SJCRH30 (cell line): ENCODE measurements at places on chromosomes 7 and 10. TPM values are rescaled to one million over a fixed set of nuclear protein-coding genes. Genes with fewer than 3 reads are reported as not detected.

RAB11FIP2 gene
- 19.6 and 26.6 TPM in 2 replicates for total RNA-seq

GRCh38 chr7:101746314-101746713 is 71.1 kb upstream of the CUX1 start:
- peaks cover 7% of the 10 kb centered on the region; the same call in 1 of the 2 replicates for H3K27me3 ChIP-seq
- H3K27ac ChIP-seq, result no peak overlapping the region
- no peak for DNase-seq

- no peaks in the 10 kb centered on the region for H3K36me3 ChIP-seq
- H3K27me3 ChIP-seq, result peaks cover 8% of the 10 kb centered on the region; the same call in 1 of the 2 replicates
- no peak overlapping the region for H3K27ac ChIP-seq
- no peaks in the 10 kb centered on the region for H3K4me1 ChIP-seq
- no peak for DNase-seq
These were observed 41.1 kb downstream of the INSIG1 start for GRCh38 chr7:155338632-155339320.

ZPBP gene
- not detected in 2 replicates for total RNA-seq

INSYN2A gene
- 0.12 TPM in 1 of 2 replicates, not detected in the other for total RNA-seq

DNA sequence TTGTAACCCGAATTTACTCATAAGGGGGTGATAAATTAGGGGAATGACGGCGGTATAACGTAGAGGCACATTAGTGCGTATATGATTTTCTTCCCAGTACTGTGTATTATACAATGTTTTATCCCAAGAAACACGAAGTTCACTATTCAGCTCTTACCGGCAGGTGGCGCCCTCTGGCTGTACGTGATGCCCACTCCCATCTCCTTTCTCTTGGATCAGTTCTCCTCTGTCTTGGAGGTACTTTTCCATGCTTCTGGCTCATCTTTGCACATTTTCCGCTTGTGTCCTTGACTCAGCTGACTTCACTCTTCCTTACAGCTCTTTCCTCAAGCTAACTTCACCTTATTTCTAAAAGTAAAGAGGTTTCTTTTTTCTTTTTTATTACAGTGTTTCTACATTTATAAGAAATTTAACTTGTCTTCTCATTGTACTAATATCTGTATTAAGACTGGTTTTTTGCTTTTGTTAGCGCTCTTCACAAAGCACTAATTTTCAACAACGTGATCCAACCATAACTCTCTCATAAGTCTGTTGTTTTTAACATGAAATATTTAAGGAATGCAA is 21.3 kb downstream of the TMEM176B start:
- no peak overlapping the region for H3K4me3 ChIP-seq
- H3K4me1 ChIP-seq, result no peaks in the 10 kb centered on the region
- no peaks in the 10 kb centered on the region for H3K36me3 ChIP-seq

DNA sequence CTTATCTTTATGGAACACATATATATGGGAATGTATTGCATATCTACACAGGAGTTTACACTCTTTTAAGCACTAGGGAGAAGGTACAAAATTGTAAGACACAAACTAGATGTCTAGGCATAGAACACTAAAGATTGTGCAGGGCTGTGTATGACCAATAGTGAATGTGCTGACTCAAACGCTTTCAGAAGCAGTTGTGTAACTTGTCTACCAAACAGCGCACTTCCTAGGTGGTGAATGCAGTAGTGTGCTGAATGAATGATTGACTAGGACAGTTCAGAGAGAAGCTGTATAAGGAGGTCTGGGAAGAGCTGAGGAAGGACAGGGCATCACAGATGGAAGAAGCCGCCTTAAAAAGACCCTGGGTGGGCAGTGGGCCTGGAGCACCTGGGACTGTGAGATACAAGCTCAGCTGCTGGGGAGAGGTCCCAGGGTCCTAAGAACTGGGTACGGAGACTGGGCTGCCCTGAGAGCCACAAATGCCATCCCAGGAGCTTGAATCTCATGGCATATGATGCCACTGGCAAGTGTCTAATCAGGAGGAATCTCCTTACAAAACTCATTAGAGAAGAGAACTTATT is 14.2 kb downstream of the CLRN3 start:
- H3K27ac ChIP-seq, result no peak overlapping the region
- H3K4me1 ChIP-seq, result no peaks in the 10 kb centered on the region
- DNase-seq, result no peak
- no peaks in the 10 kb centered on the region for H3K36me3 ChIP-seq
- H3K4me3 ChIP-seq, result no peak overlapping the region

NRCAM gene
- total RNA-seq, result 28.5 and 30.8 TPM in 2 replicates

- no peak overlapping the region for H3K4me3 ChIP-seq
- H3K27ac ChIP-seq, result no peak overlapping the region
- H3K36me3 ChIP-seq, result no peaks in the 10 kb centered on the region
- H3K4me1 ChIP-seq, result no peaks in the 10 kb centered on the region
These were observed 6.8 kb downstream of the FFAR4 start for GRCh38 chr10:93573051-93573909.

DNA sequence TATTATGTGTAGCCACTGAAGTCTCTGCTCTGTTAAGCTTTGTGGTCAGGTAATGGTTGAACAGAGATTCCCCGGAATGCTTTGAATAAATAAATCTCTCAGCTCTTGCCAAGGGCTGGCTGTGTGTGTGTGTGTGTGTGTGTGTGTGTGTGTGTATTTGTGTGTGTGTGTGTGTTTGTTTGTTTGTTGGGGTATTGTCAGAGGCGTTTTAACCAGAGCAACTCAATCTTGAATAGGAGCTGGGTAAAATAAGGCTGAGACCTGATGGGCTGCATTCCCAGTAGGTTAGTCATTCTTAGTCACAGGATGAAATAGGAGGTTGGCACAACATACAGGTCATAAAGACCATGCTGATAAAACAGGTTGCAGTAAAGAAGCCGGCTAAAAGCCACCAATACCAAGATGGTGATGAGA is 256.2 kb upstream of the CACNA2D1 start:
- H3K4me1 ChIP-seq, result peaks cover 7% of the 10 kb centered on the region; the same call in 1 of the 2 replicates
- DNase-seq, result peak; percentile 31
- H3K4me3 ChIP-seq, result no peak overlapping the region
- no peaks in the 10 kb centered on the region for H3K27me3 ChIP-seq

- no peaks in the 10 kb centered on the region for H3K27me3 ChIP-seq
- peaks cover 3% of the 10 kb centered on the region; the same call in 1 of the 2 replicates for H3K36me3 ChIP-seq
- H3K27ac ChIP-seq, result no peak overlapping the region
- H3K4me3 ChIP-seq, result no peak overlapping the region
These were observed 78.3 kb downstream of the MMRN2 start for GRCh38 chr10:86878983-86879713.

CTTNBP2 gene
- 0.38 and 0.43 TPM in 2 replicates for total RNA-seq

DNA sequence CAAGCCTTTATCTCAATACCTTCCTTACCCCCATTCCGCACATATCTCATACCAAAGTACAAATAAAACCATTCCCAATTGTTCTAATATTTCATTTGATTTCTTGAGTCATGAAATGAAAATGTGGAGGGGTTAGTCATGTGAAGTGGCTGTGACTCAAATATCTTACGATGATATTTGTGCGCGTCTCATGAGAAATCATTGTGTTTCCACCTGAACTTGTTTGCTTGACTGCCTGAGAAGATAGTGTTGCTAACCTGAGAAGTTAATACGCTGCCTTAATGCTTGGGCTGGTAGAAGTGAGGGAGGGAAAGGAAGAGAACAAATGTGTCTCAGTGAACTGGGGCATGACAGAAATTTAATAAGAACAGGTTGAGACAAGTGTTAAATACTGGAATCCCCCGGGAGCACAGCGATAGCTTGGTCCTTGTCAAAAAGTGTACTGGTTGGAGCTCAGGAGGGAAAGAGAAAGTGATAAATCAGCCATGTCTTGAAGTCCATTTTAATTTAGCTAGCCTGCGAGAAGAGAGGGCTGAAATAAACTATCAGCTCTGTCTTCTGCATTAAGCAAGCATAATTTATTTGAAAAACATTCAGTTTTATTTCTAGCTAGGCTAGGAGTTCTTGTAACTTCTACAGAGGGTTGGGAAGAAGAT is 7.2 kb upstream of the EPHA1 start:
- H3K4me1 ChIP-seq, result no peaks in the 10 kb centered on the region
- H3K4me3 ChIP-seq, result no peak overlapping the region
- H3K27me3 ChIP-seq, result peaks cover 15% of the 10 kb centered on the region; the same call in 1 of the 2 replicates
- no peak overlapping the region for H3K27ac ChIP-seq
- H3K36me3 ChIP-seq, result no peaks in the 10 kb centered on the region
- DNase-seq, result no peak

SPAM1 gene
- not detected in 2 replicates for total RNA-seq

CDC14C gene
- 0.15 TPM in 1 of 2 replicates, not detected in the other for total RNA-seq

OPN1SW gene
- total RNA-seq, result not detected in 2 replicates

GPC2 gene
- total RNA-seq, result 16.7 and 17.2 TPM in 2 replicates

- H3K27me3 ChIP-seq, result no peaks in the 10 kb centered on the region
- no peak for DNase-seq
- no peak overlapping the region for H3K4me3 ChIP-seq
- no peak overlapping the region for H3K27ac ChIP-seq
These were observed 16.3 kb upstream of the SRGN start for GRCh38 chr10:69071610-69072009.

DNA sequence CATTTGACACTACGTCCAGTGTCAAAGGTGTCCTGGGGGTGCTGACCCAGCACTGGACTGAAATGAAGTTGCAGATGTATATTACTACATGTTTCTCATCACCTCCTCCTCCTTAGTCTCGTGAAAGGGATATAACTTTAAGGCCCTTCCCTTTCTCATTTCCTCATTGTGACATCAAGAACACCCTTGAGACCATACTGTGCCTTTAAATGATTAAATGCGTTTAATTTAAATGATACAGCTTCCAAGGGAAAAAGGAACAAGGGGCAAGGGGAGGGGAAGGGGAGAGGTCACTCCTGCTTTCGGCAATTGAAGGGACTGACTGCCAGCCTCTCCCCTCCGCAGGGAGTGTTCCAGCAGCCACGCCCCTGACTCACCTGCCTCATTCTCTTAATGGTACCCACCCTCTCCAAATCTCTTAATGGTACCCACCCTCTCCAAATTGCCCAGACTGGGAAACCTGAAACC is 80.5 kb upstream of the KMT2E start:
- no peaks in the 10 kb centered on the region for H3K36me3 ChIP-seq
- no peak overlapping the region for H3K4me3 ChIP-seq
- DNase-seq, result no peak
- no peaks in the 10 kb centered on the region for H3K4me1 ChIP-seq

DNA sequence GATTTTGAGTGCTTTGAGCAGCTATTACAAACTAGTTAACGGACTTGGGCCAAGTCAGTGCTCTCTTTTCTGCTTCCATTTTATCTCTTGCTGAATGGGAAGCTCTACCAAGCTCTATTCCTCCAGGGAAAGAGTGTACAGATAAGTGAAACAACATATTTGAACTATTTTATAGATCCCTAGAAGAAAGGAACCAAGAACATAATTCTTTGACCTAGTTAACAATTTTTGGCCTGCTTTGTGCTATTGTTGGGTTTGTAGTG is 244.8 kb downstream of the PRKG1 start:
- no peak overlapping the region for H3K27ac ChIP-seq
- H3K36me3 ChIP-seq, result no peaks in the 10 kb centered on the region
- DNase-seq, result no peak
- no peak overlapping the region for H3K4me3 ChIP-seq
- H3K4me1 ChIP-seq, result no peaks in the 10 kb centered on the region

DNA sequence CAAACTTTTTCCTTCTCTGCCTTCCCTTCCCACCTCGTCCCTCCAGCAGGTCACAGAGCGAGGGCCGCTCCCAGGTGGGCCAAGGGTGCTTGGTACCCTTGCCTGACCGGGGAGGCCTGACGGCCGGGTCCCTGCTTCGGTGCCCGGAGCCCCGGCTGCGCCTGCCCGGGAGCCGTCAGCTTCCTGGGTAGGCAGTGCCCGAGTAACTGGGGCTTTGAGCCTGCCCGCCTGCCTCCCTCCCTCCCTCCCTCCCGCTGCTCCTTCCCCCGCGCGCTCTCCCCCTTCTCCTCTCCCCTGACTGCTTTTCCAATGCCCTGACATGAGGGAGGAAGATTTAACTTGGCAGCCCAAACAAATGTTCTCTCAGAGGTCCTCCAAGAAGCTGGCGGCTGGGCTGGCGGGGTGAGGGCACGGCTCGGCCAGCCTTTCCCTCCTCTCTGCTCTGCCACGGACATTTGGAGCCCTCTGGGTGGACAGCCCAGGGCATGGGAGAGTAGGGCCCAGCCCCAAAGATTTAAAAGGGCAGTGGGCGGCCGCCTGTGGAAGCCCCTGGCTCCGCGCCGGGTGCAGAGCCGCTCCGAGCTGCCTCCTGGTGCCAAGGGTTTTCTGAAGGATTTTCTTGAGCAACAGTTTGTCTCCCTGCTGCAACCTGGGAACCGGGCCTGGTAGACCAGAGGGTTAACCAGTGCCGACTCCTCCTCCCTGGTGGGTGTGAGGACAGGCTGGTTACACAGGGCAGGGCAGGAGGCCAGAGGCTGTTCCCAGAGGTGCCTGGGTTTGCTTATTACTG is 2.0 kb downstream of the ZMIZ1 start:
- peaks cover 33% of the 10 kb centered on the region for H3K4me1 ChIP-seq
- H3K4me3 ChIP-seq, result peak overlapping the region; percentile 89
- peak; percentile 69 for DNase-seq
- no peaks in the 10 kb centered on the region for H3K36me3 ChIP-seq
- no peaks in the 10 kb centered on the region for H3K27me3 ChIP-seq

DNA sequence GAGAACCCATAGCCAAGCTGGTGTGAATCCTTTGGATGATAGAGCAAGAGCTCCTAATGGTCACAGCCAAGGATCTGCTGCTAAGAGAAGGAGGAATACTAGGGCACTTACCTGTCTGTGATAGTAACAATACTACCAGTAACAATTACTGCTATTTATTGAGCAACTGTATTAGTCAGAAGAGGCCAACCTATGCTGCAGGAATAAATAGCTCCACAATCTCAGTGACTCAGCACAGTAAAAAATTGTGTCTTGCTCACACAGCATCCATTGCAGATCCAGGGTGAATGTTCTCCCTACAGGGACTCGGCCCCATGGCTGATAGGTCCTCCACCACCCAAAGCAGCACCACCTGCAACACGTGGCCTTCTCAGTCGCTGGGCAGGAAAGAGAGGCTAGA is 257.6 kb upstream of the ZMIZ1 start:
- H3K4me1 ChIP-seq, result no peaks in the 10 kb centered on the region
- H3K4me3 ChIP-seq, result no peak overlapping the region
- DNase-seq, result no peak
- H3K27ac ChIP-seq, result no peak overlapping the region

COX19 gene
- 6.4 and 8.6 TPM in 2 replicates for total RNA-seq

C10orf62 gene
- 0.75 and 0.84 TPM in 2 replicates for total RNA-seq

DNA sequence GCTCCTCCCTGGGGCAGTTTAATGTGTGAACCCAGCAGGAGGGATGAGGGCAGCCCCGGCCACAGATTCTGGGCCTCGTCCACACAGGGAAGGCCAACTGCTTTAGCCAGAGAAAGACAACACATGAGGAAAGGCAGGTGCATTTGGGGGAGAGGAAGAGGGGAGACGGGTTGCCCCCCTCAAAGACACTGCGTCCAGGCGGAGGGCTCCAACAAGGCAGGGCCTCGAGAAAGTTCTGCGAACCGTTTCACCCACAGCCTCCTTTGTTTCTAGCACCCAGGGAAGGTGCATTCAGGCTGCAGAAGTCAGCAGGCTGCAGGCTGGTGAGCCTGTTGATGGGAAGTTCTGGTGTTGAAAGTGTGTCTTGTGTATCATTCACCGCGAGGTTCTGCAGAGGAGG is 10.1 kb downstream of the FOXL3 start:
- H3K27me3 ChIP-seq, result no peaks in the 10 kb centered on the region
- H3K27ac ChIP-seq, result no peak overlapping the region
- H3K4me3 ChIP-seq, result no peak overlapping the region
- DNase-seq, result no peak
- no peaks in the 10 kb centered on the region for H3K4me1 ChIP-seq
- H3K36me3 ChIP-seq, result no peaks in the 10 kb centered on the region

GRCh38 chr7:43363035-43363791 is 219.7 kb upstream of the STK17A start:
- no peaks in the 10 kb centered on the region for H3K36me3 ChIP-seq
- no peak overlapping the region for H3K4me3 ChIP-seq
- H3K4me1 ChIP-seq, result no peaks in the 10 kb centered on the region
- no peak overlapping the region for H3K27ac ChIP-seq
- no peaks in the 10 kb centered on the region for H3K27me3 ChIP-seq
